ENCODE measurements at places on chromosomes 6 and 20.

DNA sequence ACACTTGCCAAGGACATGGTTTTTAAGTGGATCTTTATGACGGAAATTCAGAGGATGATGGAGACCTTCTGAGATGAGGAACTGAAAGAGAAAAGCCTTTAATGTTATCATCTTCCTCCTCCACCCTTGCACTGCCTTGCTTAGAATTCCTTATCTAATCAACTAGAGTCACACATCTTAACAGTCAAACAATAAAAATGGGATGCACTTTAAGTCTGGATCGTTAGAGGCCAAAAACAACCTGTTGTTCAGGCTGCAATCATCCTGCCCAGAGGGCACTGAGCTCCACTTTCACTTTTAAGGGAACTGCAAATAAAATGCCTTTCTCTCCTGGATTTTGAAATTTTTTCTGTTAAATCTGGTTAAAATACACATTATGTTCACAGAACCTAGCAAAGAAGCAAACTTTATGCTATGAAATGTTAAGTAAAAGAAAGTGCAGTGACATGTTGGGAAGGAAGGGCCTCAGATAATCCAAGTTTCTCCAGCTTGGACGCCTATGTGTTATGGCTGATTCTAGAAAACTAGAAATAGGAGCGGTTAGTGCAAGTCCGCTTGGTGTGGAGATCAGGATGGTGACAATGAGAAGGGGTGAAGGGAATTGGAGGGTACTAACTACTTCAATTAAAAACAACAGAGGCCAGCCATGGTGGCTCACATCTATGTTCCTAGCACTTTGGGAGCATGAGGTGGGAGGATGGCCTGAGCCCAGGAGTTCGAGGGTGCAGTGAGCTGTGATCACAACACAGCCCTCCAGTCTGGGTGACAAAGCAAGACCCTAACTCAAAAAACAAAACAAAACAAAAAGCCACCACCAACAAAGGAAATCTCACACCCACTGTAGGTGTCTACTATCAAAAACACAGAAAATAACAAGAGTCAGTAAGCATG is 66.4 kb upstream of the KIF13A start:
- DNase-seq, result no peak

GRCh38 chr20:13118676-13119075 is 102.4 kb upstream of the ISM1 start:
- DNase-seq, result no peak

DNA sequence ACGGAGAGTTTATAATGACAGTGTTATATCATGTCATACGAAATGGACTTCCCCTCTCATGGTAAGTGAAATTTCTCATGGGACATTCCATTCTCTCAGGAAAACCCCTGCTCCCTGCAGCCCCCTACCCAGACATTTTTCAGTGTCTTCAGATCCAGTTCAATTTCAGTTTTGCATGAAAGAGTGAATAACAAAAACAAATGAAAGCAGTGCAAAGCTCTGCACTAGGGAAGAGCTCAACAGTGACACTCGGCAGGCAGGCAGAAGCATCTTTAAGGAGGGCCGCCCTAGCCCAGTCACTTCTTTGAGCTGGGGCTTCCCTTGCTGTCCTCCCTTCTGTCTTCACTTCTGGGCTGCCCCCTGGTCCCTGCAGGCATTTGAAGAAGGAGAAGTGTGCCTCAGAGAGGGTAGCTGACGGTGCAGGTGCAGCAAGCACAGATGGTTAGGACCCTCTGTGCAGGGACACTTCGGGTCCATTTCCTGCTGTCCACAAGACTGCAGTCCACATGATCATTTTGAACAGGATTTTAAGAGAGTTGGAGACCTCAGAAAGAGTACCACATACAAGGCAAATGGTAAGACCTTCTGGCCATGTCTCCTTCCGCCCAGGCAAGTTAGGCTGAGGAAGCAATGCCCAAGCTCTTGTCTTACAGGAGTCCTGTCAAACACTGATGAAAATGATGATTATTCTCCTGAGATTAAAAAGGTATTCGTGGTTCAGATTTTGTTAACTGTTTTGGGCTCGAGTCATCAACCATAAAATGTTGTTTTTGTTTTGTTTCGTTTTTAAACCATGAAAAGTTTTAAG is 5.4 kb upstream of the DUSP22 start:
- no peak for DNase-seq

DNA sequence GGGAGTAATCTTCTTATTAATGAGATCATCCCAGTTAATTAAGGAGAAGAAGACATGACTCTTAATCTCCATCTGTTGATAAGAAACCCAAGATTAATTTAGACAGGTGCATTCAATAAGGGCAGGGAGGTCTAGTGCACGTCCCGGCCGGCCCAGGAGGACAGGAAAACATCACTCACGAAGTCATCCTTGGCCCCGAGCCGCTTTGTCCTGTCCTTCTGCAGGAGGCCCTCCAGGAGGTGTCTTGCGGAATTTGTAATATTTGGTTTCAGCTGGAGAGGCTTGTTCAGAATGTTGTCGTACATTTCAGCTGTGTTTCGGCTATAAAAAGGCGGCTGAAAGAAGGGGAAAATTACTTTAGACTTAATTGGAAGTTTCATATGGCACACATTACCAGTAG is 118.4 kb upstream of the SLC2A12 start:
- no peak for DNase-seq

DNA sequence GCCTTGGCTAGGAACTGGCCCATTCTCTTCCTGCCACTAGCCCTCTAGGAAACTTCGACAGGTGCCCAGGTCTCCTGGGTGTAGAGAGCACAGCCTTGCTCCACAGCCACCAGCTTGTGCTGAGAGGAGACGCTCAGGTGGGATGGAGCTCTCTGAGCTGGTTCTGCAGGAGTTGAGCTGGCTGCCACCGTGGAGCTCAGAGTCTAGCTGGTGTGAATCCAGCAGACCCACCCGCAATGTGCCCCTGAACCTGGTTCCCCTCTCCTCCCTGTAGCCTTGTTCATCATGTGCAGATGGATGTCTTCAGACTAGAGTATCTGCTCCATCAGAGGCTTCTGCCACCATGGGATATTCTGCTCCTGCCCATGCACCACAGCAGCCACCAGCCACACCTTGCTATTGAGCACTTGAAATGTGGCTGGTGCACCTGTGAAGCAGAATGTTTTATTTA is 222.5 kb downstream of the SYNDIG1 start:
- DNase-seq, result no peak

GRCh38 chr6:120894077-120894476 is 440.2 kb downstream of the TBC1D32 start:
- no peak for DNase-seq

GRCh38 chr6:137170266-137171052 is 3.0 kb downstream of the IL22RA2 start:
- no peak for DNase-seq

DNA sequence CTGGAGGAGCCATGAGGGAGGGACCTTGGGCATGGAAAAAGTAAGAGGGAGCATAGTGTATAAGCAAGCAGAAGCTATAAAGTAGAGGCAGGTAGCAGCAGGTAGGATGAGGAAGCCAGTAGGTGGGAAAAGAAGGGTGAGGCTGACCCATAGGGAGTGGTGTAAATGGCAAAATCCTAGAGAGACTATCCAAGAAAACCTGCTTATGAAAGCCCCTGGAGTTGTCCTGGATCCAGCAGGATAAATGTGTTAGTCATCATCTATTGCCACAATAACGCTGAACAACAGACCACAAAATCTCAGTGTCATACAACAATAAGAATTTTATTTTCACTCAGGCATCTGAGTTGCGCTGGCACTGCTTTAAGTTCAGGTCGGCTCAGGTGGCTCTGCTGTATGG is 30.2 kb downstream of the CHD6 start:
- DNase-seq, result no peak

DNA sequence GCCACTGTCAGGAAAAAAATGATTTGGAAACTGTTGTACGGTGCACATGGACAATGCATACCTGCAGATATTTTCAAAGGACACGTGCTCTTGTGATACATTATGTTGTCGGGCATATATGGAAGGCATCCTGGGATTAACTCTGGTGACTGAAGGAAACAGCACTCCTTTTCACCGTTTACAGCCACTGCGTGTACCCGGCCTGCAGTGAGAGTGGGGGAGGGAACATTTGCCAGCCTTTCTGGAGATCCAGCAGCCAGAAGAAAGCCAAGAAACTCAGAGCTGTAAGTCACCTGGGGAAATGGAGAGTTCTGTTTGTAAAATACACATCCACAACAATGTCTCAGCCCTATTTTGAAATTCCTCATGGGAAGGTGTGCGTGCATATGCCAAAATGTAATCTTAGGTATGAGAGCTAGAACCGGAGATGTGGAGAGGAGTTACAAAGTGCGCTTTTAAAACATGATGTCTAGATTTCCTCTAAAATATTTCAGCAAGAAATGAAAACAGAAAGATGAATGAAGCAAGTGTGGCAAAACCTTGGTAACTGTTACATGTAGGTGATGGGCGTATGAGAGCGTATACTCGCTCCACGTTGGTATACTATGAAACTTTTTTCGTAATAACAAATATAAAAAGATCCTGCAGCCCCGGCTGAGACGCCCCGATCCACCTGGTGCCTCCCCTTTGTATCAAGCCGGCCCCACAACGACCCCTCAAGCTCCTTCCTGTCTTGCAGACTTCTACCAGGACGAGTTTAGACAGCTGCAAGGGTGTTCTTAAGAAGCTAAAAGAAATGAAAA is 8.6 kb upstream of the FOXF2 start:
- no peak for DNase-seq

- no peak for DNase-seq
These were observed 20.2 kb downstream of the ZBTB46 start for GRCh38 chr20:63810730-63811490.

- no peak for DNase-seq
These were observed 165.5 kb upstream of the SHLD1 start for GRCh38 chr20:5584678-5585077.

GRCh38 chr6:95117236-95117635 is 460.1 kb upstream of the MANEA start:
- DNase-seq, result no peak

DNA sequence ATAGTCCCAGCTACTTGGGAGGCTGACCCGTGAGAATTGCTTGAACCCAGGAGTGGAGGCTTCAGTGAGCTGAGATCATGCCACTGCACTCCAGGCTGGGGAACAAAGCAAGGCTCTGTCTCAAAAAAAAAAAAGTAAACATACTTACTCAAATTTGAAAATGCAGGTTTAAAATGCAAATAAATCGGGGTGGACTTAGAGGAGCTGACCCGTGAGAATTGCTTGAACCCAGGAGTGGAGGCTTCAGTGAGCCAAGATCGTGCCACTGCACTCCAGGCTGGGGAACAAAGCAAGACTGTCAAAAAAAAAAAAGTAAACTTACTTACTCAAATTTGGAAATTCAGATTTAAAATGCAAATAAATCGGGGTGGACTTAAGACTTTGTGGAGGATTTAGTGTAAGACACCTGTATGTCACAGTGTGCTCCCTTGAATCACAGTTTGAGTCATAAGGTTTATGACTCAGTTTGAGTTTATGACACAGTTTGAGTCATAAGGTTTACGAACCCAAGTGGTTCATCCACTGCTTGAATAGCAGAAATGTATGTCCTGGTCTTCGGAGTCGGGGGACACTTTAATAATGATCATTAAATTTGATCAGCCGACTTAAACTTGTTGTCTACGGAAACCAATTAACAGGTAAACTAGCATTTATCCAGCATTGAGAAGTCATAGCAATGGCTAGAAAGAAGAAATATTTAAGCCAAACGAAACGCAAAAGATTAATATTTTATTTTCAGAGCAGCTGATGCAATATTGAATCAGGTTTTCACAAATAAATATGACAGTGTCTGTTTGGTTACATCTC is 6.8 kb upstream of the MRPS10 start:
- no peak for DNase-seq

- DNase-seq, result no peak
These were observed 82.0 kb downstream of the SLC22A3 start for GRCh38 chr6:160430203-160430602.

DNA sequence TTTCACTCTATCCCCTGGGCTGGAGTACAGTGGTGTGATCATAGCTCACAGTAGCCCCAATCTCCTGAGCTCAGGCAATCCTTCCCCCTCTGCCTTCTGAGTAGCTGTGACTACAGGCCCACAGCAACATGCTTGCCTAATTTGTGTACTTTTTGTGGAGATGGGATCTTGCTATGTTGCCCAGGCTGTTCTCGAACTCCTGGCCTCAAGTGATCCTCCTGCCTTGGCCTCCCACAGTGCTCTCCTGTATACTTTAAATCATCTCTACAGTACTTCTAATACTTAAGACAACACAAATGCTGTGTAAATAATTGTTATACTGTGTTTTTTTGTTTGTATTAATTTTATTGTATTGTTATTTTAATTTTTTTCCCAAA is 39.7 kb upstream of the FAM50B start:
- no peak for DNase-seq

DNA sequence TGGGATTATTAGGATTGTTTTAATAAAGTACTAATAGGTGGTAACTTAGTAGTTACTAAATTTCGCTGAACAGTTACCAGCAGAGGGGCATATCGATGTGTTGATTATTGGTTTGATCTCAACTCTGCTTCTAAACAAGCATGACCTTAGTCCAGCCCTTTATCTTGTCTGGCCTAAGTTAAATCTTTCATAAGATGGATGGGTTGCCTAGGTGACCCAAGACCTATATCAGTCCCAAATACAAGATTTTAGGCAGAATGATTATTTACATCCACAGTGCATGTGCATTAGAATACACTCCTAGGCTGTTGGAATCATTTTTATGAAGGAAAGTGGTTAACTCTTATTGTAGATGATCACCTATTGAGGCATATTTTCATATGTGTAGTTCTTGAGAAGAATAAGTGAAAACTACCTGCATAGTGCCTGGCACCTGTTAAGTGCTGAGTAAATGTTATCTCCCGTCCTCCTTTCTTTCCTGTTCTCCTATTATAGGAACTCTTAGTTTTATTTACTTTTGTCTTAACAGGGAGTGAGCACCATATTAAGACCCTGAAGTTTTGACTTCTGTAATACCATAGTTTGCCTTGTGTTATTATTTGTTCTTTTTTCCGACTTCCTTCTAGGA is 1.1 kb downstream of the HSF2 start:
- no peak for DNase-seq

DNA sequence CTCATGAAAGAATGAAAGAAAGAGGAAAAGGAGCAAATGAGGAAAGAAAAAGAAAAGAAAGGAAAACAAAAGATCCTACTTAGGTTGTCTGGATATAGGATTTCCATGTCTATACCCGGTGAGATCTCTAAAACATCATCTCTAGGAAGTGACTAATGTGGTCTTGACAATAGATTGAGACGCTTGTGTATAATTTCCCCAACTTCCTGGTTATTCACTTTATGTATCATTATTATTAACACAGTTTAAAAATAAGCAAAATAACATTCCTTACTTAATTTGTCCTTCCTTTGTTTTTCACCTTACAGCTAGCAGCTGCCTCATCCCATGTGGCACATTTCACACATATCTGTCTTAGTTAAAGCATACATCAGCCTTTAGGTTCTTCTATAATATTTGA is 27.0 kb downstream of the LAMA4 start:
- no peak for DNase-seq
